ENCODE measurements at places on chromosomes 3 and 15.

- DNase-seq: no peak
Observed at GRCh38 chr15:97995881-97996603, 35.5 kb downstream of the ARRDC4 start.

DNA sequence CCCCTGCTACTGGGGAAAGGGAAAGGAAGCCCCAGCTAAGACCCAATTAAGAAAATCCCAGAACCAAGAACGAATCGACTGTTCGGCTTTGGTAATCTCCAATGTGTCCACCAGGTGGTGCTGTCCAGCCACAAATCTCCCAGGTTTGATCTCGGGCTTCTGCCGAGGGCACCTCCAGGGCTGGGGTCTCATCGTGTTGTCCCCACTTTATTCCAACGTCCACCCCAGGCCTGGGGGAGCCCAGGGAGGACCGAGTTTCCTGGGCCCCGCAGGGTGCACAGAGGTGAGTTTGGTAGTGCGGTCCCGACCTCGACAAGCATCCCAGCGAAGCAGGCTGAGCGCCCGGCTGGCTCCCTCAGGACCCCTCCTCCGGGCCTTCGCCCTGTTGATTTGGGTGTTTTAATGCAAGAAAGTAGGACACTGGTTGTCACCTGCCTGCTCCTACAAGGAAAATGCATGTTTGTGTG is 185.1 kb downstream of the GOLGA6L6 start:
- peak; percentile 69 for DNase-seq

DNA sequence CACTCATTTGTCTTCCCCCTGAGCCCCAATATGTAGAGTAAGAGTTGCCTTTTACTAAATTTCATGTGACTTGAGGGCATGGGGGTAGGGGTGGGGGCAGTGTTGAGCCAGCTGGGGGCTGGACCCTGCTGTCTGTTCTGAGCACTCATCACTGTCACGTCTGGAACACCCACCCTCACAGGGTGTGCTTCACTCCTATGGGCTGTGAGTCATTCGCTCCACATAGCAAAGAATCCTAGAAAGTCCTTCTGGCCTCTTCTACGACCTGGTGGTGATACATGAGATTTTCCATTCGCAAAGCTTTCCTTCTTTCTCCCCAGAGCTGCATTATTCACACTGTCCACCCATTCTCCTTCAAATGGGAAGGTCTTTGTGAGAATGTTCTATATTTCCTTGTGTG is 43.6 kb upstream of the MGLL start:
- no peak for DNase-seq

- no peak for DNase-seq
Observed at GRCh38 chr3:143827425-143827824, 20.8 kb downstream of the SLC9A9 start.

GRCh38 chr3:179688850-179689249 is 36.0 kb downstream of the USP13 start:
- DNase-seq: no peak

DNA sequence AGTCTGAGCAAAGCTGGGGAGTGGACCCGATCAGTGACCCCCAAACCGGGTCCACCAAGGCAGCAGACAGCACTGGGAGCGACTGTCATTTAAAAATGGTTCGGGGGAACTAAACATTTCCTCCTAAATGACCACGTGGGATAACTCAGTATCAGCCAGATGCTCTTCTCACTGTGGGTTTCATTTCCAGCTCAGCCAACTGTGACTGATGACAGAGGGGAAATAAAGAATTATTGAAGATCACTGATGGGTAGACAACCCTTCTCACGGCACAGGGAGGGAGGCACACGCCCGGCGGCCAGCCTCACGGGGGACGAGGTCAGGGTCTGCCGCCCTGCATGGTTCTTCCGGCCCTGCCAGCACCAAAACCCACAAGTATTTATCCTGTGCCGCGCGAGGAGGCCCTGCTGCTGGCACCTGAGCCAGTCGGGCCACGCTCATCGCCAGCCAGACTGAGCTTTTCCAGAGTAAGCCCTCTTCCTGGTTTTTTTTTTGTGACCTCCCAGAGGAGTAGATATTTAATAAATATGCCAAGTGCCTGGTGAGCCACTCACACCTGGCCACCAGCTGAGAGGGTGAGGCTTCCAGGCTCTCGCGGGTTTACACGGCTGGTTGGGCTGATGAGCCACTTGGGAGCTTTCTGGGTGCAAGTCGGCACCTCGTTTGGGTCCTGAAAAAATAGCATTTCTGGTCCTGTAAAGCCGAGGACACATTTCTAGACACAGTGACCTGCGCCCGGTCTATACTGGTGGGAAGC is 6.2 kb downstream of the MELTF start:
- DNase-seq: no peak

DNA sequence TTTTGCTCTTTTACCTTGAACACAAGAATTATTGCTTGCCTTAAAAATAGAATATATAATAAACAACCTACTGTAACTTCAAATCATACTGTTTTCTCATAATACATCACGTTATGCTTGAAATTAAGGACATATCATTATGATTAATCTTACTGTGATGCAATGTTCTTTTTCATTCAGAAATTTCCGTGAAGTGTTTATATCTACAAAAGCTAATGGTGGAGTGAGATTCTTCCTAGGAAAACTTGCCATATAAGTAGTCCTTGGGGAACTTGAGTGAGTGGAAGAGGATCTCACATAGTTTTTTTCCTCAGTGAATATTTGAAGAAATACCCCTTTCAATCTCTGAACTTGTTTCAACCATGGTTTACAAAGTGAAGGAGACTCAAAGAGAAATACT is 498.7 kb upstream of the CBLB start:
- DNase-seq: no peak

DNA sequence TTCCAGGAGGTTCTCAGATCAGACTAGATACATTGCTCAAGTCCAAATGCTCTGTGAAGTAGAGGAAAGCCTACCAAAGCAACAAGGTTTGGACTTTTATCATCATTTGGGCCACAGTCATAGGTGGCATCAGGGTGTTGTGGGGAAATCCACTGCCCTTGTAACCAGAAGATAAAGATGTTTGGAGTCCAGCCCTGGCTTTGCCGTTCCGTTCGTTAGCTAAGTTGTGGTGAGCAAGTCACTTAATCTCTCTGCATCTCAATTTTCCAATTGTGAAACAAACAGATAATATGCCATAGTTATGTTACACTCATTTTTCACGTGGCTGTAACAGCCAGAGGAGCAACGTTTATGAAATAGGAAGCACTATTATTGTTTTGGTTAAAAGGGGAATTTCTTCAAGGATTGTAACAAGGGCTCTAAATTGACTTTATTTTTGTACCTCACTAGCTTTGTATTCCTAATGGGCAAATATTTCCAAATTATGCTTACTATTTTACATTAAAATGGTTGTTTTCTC is 125.6 kb downstream of the CD47 start:
- no peak for DNase-seq

DNA sequence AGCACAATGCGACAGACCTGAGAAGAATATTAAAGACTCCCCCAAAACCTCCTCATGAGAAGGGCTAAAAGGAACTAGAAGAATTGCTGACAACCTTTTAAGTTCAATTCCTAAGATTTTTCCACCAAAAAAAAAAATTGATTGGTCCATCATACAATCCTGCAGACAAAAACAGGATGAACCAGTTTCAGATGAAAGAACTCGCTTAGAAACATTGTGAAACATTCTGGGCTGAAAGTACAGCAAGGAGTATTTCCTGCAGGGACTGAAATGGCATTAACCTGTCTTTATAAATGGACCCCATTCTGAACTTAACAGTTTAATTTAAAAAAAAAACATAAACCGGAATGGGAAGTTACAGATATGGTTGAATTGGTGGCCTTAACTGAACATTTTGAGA is 96.0 kb upstream of the FAM174B start:
- no peak for DNase-seq

GRCh38 chr15:36644191-36644896 is 64.9 kb downstream of the CDIN1 start:
- DNase-seq: no peak

- no peak for DNase-seq
Observed at GRCh38 chr3:126102011-126102410, 18.1 kb upstream of the SLC41A3 start.

- no peak for DNase-seq
Observed at GRCh38 chr3:114108137-114108536, 51.6 kb downstream of the QTRT2 start.

DNA sequence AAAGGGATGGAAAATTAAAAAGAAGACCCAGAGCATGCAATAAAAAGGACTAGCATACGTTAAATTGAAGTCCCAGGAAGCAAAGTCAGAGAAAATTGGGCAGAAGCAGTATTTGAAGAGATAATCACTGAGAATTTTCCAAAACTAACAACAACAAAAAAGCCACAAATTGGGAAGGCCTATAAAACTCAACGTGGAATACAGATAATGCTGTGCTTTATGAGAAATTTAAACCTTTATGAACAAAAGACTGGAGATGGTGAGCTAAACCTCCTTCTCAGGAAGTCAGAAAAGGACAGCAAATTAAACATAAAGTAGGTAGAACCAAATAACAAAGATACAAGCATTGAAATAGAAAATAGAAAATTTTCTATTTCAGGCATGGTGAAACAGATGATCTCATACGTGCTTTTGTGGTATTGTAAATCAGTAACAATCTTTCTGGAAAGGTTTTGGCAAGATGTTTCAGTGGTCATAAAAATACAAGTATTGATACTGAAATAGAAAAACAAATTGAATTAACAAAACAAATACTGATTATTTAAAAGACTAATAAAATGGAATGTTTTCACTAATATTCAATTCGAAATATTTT is 55.6 kb downstream of the LYSMD4 start:
- no peak for DNase-seq

GRCh38 chr3:37646865-37647264 is 214.8 kb upstream of the CTDSPL start:
- no peak for DNase-seq

- no peak for DNase-seq
Observed at GRCh38 chr15:40949756-40950207, 3.5 kb upstream of the CHAC1 start.

DNA sequence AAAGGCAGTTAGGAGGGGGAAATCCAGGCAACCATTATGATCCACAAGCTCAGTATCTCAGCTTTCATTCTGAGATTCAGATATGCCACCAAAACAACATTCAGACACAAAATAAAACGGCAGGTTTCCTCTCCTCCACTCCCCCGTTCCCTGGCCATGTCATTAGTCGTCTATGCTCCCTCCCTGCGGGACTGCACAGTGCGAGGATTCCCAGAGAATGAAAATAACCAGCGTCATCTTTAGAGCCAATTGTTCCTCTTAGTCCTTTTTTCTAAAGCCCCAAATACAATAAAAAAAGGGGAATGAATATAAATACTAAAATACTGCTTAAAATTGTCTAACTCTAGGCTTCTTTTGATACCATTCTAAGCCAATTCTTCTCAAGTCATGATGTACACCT is 7.8 kb upstream of the SLCO3A1 start:
- no peak for DNase-seq

- DNase-seq: no peak
Observed at GRCh38 chr15:39579487-39580116, 1.3 kb upstream of the THBS1 start.

DNA sequence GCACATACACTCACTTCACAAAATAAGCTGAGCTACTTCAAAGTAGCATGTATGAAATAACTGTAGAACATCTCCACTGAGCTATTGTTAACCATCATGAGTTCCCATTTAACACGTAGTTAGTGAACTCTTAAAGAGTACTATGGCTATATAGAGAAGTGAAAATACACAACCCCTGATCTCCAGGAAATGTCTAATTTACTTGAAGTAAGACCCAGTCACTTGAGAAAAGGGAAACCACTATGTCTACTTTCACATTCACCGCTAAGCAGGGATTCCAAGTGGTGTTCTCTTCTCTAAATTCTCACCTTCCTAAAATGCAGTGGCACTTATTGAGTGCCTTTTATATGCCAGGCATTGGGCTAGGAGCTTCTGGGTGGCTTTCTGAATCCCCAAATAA is 35.0 kb upstream of the COLQ start:
- peak; percentile 27 for DNase-seq

- DNase-seq: no peak
Observed at GRCh38 chr3:111582120-111582474, 13.0 kb downstream of the ZBED2 start.

GRCh38 chr3:58698246-58698645 is 31.7 kb upstream of the FAM3D start:
- no peak for DNase-seq

- DNase-seq: no peak
Observed at GRCh38 chr3:161577662-161578061, 81.1 kb downstream of the OTOL1 start.

DNA sequence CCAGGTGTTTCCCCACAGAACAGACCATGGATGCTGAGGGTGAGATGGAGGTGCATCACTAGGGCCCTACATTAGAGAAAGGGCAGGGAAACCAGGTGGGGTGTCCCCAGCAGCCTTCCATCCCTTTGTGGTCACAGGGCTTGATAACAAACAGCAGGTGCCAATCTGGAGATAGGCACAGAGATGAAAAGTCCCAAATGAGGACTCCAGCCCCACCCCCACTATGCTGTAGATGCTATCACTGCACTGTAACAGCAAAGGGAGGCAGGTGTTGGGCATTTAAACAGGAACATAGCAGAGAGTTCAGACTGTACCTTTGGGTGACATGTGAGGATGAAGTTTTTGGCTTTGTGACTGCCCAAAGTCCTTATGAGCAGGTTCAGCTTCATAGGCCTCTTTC is 21.4 kb downstream of the IL20RB start:
- no peak for DNase-seq

DNA sequence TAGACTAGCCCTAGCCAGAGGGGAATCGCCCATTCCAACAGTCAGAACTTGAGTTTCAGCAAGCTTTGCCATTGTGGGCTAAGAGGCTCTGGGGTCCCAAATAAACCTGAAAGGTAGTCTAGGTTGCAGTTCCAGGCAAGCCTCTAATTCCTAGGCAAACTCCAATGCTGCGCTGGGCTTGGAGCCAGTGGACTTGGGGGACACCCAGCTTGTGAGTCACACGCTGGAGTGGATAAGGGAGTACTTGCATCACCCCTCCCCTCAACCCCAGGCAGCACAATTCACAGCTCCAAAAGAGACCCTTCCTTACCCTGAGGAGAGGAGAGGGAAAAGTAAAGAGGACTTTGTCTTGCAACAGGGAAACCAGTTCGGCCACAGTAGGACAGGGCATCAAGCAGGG is 105.2 kb upstream of the DPPA4 start:
- no peak for DNase-seq

- no peak for DNase-seq
Observed at GRCh38 chr3:48423883-48424695, 5.8 kb downstream of the PLXNB1 start.

- DNase-seq: no peak
Observed at GRCh38 chr15:59764775-59765174, 75.7 kb upstream of the BNIP2 start.

- DNase-seq: no peak
Observed at GRCh38 chr3:4670352-4670751, 177.2 kb downstream of the ITPR1 start.

- DNase-seq: no peak
Observed at GRCh38 chr3:58661836-58662420, 4.6 kb downstream of the FAM3D start.

- DNase-seq: no peak
Observed at GRCh38 chr3:8624612-8625011, 20.0 kb downstream of the SSUH2 start.

DNA sequence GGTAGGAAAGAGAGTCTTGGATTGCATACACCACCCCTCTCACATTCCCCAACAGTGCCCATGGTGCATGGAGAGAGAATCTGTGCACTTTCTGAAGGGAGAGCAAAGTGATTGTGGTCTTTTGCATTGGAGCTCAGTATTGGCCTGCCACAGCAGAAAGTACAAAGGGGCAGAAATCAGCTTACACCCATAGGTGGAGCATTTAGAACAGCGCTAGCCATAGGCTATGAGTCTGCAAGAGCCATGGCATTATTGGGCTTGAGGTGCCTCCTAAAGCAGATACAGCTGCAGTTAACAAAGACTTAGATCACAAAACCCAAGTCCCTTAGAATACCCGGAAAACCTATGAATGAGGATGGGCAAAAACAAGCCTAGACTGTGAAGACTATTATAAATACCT is 21.8 kb downstream of the SI start:
- DNase-seq: no peak

Measured in putamen (tissue), 1 donor.